Sciatic nerve (tissue), 2 donors: ENCODE measurements at places on chromosomes 13 and 19. TPM values are rescaled to one million over a fixed set of nuclear protein-coding genes. Genes with fewer than 3 reads are reported as not detected.

DNA sequence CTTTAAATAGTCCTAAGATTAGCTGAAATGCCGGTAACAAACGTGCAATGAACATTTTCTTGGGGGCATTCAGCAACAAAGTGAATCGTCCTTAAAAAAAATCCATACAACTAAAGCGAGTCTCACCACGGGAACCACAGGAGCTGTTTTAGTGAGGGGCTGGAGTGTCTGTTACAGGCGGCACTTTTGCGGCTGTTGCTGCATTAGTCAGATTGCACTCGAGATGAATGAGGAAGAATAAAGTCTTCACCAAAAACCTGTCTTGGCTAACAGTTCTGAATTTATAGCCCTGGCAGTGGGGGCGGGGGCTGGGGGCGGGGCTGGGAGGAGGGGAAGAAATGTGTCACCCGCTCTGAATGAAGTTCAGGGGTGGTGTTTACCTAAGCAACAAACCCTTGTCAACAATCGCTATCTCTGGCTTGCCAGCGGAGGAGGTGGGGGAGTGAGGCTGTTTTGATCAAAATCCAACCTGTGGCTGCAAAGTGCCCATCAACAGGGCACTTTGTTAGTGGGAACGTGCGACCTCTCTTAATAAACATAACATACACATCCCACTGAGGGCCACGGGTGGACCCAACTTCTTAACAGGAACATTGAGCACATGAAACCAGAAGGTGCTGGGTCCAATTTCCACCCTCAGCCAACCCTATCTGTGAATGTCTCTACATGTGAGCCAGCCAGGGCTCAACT is 44.5 kb downstream of the RFX2 start:
- DNase-seq = peak; percentile 48

DNA sequence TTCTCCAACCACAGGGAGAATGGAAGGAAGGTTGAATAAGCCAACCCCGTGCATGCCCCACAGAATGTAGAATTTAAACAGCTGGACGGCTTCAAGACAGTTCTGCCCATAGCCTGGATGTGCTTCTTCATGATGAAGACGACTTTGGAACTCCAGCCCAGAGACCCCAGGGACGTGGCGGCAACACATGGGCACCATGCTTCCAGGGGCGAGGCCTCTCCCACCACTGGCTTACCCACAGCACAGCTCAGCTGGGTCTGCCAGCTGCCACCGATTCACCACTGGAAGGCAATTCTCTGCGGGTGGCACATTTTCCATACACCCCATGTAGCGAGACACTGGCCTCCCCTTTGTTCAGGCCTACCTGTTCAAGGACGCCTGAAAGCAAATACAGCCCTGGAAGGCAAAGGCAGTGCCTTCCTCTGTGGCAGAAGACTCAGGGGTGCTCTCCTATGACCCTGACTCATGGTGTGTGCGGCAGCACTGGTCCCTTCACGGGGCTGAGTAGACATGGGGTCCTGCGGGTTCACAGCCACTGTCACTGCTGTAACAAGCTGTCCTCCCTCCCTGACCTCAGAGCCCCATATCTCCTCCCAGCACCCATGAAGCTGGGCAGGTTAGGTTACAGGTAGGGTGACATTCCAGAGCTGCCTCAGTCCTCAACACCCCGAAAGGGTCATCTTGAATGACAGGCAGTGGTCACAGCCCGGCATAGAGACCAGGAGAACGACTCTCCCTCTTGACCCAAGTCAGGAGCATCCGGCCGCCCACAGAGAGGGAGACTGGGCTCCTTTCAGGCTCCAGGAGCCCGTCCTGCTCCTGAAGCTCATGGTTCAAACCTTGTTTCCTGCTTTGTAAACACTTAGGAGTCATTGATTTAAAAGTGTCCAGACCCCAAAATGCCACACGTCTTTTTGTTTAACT is 72.7 kb downstream of the SPACA7 start:
- DNase-seq = no peak

DNA sequence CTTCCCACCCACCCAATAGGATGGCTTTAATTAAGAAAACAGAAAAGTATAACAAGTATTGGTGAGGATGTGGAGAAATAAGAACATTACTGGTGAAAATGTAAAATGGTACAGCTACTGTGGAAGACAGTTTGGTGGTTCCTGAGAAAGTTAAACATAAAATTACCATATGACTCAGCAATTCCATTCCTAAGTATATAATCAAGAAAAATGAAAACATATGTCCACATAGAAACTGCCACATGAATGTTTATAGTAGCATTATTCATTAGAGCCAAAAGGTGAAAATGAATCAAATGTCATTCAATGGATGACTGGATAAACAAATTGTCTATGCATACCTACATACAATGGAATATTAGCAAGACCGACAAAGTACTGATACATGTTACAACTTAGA is 16.9 kb downstream of the DZIP1 start:
- DNase-seq = no peak

DNA sequence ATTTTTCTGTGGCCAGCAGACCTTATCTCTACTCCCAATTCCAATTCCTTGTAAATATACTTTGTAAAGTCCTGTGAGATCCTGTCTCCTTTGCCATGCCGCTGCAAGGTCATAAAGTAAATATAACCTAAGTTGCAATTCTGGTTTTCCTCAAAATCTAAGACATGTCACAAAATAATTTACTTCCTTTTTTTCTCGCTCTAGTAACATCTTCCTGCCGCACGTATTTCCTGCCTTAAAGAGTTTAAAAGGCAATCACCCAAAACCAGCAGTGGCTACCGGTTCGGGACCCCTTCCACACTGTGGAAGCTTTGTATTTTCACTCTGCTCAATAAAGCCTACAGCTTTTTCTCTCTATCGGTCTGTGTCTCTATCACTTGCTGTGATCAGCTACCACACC is 832.0 kb upstream of the SLITRK5 start:
- no peak for DNase-seq

DNA sequence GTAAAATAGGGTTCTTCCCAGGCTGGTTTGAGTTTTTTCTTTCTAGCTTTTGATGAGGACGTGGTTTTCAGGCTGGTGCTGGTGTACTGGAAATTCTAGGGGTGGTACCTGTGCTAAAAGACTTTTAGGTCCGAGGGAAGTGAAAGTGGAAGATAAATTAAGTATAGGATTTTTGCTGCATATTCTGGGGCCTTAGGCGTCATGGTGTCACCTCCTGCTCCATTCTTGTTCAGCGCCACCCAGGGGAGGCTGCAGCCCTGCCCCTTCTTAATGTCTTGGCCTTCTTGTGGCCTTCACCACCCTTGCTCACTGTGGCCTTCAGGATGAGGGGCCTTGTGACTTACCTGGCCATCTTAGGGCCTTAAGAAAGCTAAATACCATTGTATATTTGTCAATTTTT is 12.4 kb downstream of the ZNF552 start:
- no peak for DNase-seq

DNA sequence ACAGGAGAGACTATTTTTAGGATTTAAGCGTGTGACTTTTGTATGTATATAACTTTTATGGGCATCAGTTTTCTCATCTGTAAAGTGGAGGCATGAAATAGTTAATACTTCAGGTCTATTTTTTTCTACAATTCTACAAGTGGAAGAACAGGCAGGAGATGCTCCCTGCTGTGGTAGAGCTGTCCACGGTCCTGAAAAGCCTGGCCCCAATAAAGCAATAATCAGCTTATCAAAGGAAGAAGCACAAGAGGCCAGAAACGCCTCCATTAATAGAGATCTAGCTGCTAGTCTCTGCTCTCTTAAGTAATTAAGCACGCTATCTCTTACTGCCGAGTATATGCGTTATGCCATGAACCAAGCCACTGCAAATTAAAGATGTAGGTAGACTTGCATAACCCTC is 28.0 kb upstream of the WASF3 start:
- DNase-seq = no peak

DNA sequence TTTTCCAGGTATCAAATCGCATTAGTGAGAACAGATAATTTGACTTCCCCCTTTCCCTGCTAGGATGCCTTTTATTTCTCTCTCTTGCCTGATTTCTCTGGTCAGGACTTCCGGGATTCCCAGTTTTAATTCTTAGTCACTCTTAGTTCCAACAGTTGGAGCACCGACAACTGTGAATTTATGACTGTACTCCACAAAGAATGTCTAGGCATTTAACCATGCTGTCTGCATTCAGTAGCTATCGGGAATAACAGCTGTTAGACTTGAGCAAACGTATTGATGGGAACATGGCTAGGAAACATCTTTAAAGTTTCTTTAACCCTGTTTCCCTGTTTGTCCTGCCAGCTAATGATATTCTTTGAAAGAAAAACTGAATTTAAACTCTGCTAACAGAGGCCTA is 14.1 kb upstream of the SPACA7 start:
- DNase-seq = no peak

GRCh38 chr13:63438951-63439350 is 2023.3 kb upstream of the PCDH20 start:
- DNase-seq = no peak

DNA sequence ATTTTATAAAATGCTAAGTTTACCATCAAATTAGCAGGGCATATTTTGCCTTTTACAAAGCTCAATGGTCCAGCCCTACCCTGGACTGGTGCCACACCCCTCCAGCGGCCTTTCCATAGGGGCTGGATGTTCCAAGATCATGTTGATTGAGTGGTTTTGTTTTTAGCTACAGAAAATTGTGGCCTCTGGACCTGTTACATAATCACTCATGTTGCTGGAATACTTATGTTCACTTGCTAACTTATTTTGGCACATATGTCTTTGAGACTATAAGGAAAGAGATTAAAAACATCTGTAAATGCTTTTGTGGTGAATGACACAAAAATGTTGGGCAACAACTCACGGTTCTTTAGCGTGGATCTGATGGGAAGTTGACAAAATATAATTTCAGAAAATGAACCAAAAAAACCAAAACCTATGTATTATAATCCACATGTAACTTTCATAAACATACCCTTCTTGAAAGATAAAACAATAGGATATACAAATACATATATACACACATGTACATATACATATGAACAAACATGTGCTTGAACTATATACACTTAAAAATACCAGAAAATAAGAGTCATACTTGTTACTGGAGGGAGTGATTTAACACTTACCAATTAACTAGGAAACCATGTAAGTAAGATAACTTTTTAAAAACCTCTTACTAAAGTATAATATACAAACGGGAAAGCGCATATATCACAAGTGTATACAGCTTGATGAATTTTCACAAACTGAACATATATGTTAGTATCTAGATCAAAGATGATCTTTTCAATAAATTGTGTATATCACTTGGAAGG is 46.6 kb upstream of the SLC15A1 start:
- DNase-seq = no peak

- no peak for DNase-seq
These were observed 13.9 kb downstream of the TTYH1 start for GRCh38 chr19:54429176-54429495.

DNA sequence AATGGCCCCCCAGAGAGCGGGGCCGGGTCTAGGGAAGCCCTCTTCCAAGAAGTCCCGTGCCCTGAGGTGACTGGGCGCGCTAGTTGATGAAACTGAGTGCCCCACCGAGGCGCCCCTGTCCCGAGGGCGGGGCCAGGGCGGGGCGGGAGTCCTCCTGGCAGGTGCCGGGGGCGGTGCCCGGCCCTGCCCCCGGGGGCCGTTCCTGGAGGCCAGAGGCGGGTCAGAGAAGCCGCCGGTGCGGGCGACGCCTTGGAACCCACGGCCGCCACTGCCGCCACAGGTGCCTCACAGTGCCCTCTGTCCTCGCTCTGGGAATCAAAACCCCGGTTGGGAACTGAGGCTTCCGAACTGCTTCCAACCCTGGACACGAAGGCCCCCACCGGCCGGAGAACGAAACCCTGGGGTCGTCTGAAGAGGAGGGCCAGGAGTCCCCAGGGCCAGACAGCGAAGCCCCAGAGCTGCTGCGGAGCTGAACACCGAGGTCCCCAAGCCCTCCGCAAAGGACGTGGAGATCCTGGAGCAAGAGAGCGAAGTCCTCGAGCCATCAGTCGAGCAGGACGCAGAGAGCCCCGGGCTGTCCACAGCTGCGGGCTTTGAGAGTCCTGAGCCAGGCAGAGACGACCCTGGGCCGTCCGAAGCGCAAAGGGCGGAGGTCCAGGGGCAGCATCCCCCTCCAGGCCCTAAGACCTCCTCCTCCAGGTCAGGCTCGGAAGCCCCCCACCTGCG is at the start of gene MISP3:
MISP3 (plus strand) TSS at position 252 of the 726 bp plus-strand sequence. CDS start 524 bp downstream, outside the sequence.
- peak; percentile 68 for DNase-seq

- DNase-seq = no peak
These were observed 118.3 kb downstream of the FLT1 start for GRCh38 chr13:28376604-28377003.

DNA sequence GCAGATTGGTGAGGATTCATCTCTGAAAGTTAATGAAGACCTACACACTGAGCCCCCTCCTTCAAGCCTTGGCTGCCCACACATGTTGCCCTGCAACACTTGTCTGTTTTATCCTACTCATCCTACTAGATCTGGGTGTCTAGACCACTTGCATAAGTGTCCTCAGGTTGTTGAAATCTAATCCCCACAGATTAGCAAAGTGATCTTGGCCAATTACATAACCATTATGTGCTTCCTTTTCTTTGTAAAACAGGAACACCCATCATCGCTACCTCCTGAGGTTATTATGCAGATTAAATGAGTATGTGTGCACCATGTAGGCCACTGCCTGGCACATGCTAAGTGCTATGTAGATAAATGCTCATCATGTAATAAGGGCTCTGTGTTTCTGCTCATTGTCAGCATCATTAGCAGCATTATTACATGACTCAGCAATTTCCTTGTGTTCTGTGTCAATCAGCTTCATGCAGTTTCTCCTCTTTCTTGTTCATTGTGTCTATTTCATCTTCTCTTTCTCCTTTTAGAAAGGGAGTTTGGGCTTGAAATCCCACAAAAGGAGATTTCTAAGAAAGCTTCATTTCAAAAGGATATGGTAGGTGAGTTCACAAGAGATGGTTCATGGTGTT is 15.1 kb downstream of the ZNF175 start:
- no peak for DNase-seq

- no peak for DNase-seq
These were observed 328.0 kb downstream of the UQCRFS1 start for GRCh38 chr19:28884786-28885476.

DNA sequence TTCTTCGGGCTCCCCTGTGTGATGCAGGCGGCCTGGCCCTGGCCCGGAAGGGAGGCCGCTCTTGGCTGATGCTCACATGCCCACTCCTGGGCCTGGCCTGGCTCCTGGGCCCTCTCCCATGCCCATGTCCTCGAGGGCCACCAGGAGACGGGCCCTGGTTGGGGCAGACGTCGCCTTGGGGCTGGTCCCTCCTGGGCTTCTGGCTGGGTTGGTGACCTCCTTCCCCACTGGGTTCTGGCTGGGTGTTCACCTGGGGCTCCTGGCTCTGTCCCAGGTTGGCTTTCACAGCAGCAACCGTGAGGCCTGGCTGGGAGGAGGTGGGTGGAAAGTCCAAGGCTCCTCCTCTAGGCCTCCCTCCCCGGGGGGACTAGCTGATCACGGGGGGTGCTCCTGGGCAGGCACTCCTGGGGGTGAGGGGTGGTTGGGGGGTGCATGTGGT is 15.5 kb upstream of the SLC7A10 start:
- DNase-seq = no peak

The CLEC4M gene
- total RNA-seq = not detected

The CD177 gene
- 19.3 TPM for total RNA-seq

The RETN gene
- total RNA-seq = 1.1 TPM

The TEX26 gene
- total RNA-seq = 0.31 TPM

The KLK14 gene
- total RNA-seq = 2.8 TPM
